Endodermal cell (in vitro differentiated cells): ENCODE measurements at places on chromosomes 4 and X. TPM values are rescaled to one million over a fixed set of nuclear protein-coding genes. Genes with fewer than 3 reads are reported as not detected.
A peak's percentile ranks its signal among the peaks of the same experiment; 100 is the strongest.

The AFP gene
- total RNA-seq = not detected in 3 replicates

The SLC2A9 gene
- 1.9 and 3.0 TPM in 2 replicates for total RNA-seq

The SLC10A4 gene
- 0.52 to 1.5 TPM (median 0.55 TPM) in 3 replicates for total RNA-seq

The CT45A3 gene
- not detected in 2 replicates for total RNA-seq

The SORCS2 gene
- total RNA-seq = 0.72 and 1.4 TPM in 2 replicates

The DCTD gene
- 103 and 111 TPM in 2 replicates for total RNA-seq

DNA sequence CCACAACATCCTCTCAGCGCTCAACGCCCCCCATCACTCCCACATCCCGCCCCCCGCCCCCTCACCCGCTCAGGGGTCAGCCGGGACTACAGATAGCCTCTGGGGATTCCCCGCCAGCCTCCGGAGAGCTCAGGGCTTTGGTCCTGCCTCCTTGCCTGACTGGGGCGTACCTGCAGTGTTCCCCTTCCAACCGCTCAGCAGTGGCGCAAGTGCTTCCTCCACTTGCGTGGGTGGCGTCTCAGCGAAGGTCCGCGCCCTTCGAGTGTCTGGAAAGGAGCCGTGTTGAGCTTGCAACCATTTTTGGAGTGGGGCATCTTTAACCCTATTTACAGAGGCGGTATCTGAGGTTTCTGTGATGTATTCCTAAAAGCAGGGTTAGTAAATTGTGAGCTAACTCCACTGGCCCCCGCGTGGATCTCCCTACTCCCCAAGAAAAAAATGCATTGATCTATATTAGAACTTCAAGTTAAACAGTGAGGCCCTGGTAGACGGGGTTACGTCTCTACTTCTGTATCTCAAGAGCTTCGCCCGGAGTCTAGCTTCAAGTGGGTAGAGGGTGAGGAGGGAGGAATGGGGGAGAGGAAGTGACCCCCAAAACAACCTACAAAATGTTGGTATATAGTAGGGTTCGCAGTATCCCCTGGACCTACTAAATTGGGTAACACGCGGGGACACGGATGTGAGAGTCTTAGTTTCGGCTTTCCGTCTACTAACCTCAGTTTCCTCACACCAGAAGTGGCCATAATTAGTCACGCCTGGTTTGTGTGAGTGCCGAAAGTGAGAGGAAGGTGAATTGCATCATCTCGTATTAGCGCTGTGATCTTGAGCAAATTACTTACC lies 16.1 kb downstream of the NKX3-2 start:
- DNase-seq = no peak

- no peak for DNase-seq
Measured at GRCh38 chr4:18318682-18319388, 297.3 kb upstream of the LCORL start.

- peak; percentile 55 for DNase-seq
Measured at GRCh38 chr4:68951078-68951805, at the start of gene UGT2A3. Gene UGT2A3, minus strand, starts transcription at chr4:68951804. Its CDS starts 44 bp downstream, at chr4:68951760.

GRCh38 chr4:172900900-172901299 lies 267.7 kb upstream of the GALNT7 start:
- DNase-seq = no peak

DNA sequence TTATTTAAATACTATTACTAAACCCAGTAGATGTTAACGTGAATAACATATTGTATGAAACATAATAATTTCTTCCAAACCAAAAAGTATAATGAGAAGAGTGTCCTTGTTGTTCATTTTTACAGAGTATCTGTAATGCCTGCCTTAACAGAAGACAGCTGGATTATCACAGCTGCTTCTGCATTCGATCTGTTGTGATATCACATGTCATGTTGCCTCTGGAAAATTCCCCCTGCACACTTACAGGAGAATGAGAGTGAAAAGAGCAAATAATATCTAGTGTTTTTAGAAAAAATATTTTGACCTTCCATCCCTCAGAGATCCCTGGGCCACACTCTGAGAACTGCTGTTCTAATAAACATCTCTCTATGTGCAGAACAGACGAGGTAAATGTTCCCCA lies 240.1 kb upstream of the NOCT start:
- DNase-seq = no peak

DNA sequence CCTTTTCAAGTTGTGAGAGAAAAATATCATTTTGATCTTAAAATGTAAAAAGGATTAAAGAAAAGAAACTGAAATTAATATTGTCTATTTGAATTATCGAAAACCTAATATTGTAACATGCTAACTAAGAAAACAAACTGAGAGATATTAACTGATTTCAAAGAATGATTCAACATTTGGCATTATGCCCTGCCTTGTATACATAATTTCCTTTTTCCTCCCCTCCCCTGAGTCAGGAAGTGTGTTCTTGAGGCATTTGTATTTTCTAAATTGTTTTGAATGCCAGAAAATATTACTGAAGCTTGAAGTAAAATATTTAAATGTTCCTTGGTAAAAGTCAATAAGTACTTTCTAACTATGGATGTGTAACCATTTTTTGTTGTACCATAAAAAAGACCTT lies 49.4 kb downstream of the RPS6KA3 start:
- DNase-seq = no peak

GRCh38 chrX:134821901-134822300 lies 163.6 kb upstream of the PLAC1 start:
- no peak for DNase-seq

GRCh38 chr4:181528570-181529184 lies 714.5 kb upstream of the TENM3 start:
- DNase-seq = peak; percentile 95

- no peak for DNase-seq
Measured at GRCh38 chr4:73213916-73214653, 44.5 kb downstream of the ANKRD17 start.

DNA sequence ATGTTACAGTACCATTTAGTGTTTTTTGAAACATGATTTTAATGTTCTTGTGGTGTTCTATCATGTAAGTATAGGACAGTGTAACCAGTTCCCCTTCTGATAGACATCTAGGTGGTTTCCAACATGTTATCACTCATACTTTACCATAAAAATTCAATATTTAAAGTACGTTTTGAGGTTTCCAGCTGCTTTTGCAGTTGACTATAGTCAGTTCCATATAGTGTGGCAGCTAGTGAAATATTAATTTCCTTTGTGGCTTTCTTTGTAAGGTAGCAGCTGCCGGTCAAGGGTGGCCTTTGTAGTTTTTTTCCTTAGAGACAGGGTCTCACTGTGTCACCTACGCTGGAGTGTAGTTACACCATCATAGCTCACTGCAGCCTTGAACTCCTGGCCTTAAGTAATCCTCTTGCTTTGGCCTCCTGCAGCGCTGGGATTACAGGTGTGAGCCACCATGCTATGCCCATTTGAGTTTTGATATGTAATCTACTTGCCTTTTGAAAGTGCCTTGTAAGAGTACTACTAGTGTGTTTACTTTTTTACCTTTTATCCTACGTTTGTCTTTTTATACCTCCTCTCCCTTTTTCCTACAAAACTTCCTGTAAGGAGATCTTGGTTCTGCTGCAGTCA lies 63.0 kb downstream of the ARHGAP10 start:
- DNase-seq = no peak

DNA sequence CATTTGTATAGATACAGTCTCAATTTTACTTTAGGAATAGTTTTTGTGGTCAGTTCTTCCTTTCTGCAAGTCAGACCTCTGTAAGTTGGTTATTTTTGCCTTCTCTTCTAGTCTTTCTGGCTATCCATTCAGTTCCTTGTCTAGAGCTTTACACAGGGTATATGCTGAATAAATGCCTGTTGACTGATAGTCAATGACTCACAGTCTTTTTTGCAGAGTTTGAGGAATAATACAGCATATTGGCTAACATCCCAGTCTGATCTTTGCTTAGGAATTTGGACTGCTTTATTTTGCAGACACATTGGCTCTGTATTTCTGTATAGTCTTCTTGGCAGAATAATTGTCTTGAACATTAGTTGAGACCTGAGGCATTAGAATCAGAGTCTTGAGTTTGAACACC lies 132.4 kb downstream of the MAGEC1 start:
- DNase-seq = no peak

- DNase-seq = peak; percentile 30
Measured at GRCh38 chr4:7389101-7389701, 45.5 kb downstream of the PSAPL1 start.

DNA sequence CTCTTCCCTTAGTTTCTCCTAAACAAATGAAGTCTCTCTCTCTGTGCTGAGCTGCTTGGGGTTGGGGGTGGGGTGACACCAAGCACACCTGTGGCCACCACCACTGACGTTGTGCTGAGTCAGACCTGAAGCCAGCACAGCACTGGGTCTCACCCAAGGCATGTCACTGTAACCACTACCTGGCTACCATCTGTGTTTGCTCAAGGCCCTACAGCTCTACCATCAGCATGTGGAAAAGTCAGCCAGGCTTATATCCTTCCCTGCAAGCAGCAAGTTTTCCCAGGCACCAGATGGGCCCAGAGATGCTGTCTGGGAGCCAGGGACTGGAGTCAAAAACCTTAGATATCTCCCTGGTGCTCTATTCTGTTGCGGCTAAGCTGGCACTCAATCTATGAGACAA lies 6.9 kb downstream of the CXCL10 start:
- peak; percentile 69 for DNase-seq
